ENCODE measurements at places on chromosomes 16 and 17.
A peak's percentile ranks its signal among the peaks of the same experiment; 100 is the strongest.

- no peak for DNase-seq
These were observed 21.6 kb downstream of the C17orf58 start for GRCh38 chr17:67974598-67975066.

GRCh38 chr17:3730881-3731429, 7.3 kb downstream of the HASPIN start:
- DNase-seq = no peak

- DNase-seq = no peak
These were observed 64.7 kb downstream of the ABCC12 start for GRCh38 chr16:48091117-48091516.

DNA sequence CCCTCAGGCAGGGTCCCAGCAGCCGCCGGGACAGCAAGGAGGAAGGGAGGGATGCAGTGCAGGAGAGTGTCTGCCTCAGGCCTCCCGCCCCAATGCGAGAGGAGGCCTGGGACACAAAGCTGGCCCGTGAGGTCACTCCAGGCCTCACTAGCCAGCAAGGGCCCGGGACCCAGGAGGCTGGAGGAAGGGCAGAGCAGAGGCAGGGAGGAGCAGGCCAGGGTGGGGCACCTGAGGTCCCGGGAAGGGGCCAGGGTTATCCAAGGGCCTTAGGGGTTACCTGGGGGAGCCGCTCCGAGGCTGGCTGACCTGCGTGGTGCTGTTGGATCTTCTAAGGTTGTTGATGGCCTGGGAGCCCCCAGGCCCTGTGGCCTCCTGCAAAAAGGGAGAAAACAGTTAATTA, 14.1 kb downstream of the CEP131 start:
- no peak for DNase-seq

DNA sequence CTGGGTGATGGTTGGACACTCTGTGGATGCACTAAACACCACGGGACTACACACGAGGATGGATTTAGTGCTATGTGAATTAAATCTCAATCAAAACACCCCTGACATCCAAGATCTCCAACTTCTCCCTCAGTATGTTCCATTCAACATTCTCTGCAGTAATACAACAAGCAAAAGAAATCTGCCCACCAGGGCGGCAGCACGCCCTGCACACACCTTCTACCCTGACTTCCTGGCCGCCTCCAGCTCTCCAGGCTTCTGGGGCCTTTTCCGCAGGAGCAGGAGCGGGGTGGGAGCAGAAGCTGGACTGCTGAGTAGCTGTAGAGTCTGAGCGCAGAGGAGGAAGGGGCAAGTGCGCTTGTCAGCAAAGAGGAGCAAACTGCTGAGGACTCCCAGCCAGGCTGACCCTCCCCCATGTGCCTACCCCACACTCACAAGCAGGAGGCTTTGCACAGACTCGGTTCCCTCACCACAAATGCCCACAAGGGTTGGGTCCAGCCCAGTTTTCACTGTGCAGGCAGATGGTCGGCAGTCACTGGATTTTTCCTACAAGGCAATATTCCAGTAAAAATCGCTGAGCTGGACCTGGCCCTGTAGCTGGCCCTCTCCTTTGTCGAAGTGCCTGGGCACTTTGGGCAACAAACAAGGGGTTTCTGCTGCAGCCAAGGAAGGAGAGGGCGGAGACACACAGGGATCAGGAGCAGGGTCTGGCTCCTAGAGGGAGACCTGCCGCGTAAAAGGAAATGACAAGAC, 22.8 kb downstream of the ZDHHC7 start:
- no peak for DNase-seq

DNA sequence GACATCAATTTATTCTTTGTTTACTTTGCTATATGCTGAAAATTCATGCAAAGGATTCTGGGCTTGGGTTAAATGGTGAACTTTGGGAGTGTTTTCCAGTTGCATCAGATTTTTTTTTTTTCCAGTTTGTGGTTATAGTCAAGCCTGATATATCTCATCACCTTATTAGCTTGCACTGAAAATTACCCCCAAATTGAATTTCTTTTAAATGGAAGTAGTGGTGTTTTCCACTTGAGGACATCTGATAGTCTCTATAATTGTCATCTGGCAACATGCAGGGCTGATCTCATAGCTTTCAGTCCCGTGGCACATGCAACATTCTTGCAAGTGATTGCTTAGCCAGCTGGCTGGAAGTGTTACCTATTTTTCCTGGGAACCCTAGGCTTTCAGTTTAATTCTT, 4.7 kb upstream of the KRTAP3-1 start:
- peak; percentile 35 for DNase-seq

DNA sequence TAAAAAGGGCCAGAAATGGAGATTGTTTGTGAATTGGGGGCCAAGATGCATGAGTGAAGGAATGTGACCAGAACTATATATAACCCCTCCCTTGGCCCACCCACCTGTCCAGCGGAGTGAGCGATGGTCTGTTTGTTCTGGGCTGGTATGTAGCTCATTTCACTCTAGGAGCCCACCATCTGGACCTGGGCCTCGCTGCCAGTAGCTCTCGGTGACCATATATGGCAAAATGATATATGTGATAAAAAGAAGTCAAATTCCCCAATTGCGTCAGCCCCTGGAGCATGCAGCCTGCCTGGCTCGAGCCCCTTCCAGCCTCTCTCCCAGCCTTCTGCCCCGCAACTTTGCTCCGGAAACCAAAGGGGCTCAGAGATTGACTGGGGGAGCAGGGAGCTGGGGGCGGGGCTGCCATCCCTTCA, 47.3 kb downstream of the CCDC42 start:
- peak; percentile 64 for DNase-seq

DNA sequence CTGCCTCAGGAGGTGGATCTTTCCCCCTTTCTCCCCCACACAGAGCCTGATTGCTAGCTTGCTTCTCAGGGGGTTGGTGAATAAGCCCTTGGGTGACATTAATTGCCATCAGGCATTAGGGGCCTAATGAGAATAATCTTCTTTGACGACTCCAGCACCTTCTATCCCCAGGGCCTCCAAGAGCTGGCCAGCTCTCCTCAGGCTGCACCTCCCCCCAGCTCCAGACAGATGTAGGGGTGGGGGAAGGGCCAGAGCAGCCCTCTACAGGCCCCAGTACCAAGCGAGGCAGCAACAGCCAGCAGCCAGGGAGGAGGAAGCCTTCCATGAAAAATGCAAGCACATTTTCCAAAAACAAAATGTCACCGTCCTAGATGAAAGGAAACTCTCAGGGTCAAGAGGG, 1.4 kb upstream of the TMEM132E start:
- no peak for DNase-seq

- no peak for DNase-seq
These were observed 87.8 kb downstream of the PLXDC1 start for GRCh38 chr17:39063681-39064069.

GRCh38 chr17:36507266-36507665, 20.8 kb downstream of the ZNHIT3 start:
- no peak for DNase-seq

DNA sequence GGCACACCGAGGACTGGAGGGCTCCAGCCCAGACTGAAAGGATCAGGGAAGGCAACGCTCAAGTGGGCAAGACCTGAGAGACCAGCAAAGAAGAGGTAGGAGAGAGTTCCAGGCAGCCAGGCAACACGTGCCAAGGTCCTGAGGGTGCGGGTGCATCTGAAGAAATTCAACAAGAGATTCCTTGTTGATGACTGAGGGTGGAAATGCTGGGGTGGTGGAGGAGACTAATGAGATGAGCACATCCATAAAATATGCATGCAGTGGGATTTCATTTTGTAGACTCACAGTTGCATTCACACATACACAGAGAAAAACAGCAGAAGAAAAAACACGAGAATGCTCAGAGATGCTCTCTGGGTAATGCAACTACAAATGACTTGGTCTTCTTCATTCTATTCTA, 154.8 kb upstream of the FOXF1 start:
- peak; percentile 79 for DNase-seq

- DNase-seq = no peak
These were observed 6.3 kb upstream of the HOXB2 start for GRCh38 chr17:48551214-48551555.

DNA sequence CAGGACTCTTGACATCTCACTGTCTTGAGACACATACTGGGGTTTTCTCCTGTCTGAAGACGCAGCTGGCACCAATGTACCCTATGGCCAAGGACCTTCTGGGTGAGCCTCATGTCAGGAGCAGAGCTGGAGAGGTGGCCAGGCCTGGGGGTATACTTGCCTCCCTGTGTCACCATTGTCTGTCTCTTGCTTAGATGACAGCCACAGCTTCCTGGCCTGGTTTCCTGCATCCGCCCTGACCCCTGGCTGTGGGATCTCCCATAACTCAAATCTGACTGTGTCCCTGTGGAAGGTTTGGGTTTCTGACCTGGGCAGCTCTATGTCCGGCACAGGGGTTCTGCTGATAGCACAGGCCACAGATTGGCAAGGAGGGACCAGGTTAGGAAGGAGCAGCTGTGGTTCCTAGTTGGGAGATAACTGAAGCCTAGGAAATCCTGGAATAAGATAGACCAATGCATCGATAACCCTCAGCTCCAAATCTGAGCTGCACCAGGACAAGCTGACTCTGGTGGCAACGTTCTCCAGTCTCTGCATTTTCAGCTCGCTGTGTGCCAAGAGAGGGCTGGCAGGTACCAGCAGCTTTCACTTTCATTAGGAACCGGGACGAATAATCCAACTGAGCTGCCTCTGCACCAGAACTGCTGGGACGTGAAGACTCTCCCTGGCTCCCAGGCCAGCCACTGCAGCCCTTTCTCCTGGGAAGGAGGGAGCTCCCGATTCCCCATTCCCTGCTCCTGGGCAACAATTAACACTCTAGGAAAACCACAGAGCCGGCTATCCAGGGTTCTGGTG, 5.0 kb downstream of the DEXI start:
- no peak for DNase-seq

DNA sequence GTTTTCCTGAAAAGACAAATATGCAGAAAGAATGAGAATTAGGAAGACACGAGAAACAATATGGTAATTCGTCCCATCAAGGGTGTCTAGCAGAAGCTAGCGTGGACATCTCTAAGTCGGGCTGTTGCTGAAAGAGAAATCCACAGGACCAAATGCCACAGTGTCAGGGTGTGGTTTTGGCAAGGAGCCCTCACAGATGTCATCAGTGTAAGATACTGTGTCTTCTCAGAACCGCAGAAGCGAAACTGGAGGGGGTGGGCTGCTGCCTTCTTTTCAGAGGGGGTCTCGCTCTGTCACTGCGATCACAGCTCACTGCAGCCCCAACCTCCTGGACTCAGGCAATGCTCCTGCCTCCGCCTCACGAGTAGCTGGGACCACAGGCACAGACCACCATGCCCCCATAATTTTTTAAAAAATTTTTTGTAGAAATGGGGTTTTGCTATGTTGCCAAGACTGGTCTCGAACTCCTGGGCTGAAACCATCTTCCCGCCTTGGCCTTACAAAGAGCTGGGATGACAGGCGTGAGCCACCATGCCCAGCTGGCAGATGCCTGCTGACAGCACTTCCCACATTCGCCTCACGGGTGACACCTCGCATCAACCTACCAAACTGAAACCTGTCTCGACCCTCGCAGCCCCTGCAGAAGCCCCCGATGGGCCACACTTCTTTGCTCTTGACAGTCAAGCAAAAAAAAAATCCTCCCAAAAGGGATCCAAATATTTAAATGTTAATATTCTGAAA, 26.2 kb downstream of the TRAP1 start:
- DNase-seq = peak; percentile 64

- peak; percentile 82 for DNase-seq
These were observed 45.2 kb downstream of the MYH13 start for GRCh38 chr17:10327640-10328039.

GRCh38 chr17:2708585-2709182, 2.9 kb downstream of the CLUH start:
- DNase-seq = no peak

DNA sequence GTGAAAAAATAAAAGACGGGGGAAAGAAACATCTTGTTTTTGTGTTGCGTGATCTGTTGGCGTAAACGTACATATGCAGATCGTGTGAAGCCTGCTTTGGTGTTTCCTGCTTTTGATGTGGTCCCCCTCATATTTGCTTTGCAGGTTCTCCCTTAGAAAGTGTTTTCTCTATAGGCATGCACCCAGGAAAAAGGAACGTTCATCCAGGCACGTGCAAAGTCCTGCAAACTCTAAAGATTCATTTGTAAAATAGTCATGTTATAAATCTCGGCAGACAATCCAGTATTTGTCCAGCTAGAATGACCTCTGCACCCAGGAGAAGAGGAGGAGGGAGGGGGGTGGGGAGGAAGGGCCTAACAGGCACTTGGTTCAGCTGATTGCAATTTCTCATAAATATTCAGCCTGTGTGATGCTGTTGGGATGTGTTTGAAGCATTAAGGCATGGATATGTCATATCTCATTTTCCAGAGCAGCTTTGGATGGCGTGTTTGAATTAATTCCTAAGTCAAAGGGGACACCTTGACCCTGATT, 40.3 kb upstream of the DDX52 start:
- DNase-seq = no peak

GRCh38 chr16:10536814-10537389, 43.5 kb downstream of the EMP2 start:
- DNase-seq = no peak

DNA sequence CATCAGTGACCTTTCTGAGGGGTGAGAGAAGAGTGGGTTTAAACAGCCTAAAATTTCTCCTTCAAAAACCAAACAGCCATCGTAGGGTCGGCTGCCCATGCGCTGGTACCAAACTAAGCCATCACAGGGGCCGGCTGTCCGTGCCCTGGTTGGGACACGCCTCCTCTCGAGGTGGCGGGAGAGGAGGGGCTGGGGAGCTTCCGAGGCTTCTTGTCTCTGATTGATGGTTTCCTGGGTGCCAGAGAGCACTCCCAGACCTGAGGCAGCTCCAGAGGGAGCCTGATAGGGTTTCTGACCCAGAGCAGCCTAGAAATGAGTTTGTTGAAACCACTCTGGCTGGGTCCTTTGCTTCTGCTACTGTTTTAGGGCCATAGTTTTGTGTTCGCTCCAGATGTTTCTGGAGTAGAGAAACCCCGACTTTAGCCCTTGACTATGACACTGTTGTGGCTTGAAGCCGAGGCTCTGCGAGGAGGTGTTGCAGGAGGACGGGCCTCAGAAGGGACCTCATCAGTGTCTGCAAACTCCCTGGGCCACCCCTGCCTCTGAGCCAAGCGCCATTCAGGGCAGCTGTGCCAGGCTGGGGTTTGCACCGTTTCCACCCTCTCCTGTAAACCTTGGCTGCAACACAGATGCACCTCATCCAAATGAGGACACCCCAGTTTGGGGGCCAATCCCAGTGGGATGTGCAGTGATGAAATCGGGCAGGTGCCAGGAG, 6.2 kb downstream of the ZNF276 start:
- DNase-seq = no peak

- DNase-seq = no peak
These were observed 164.0 kb downstream of the LAT start for GRCh38 chr16:29148867-29149272.

- no peak for DNase-seq
These were observed 266 bp downstream of the FMNL1 start for GRCh38 chr17:45222014-45222288.

GRCh38 chr17:74542727-74543383, 3.1 kb downstream of the CD300C start:
- DNase-seq = no peak

GRCh38 chr17:29948448-29949215, 7.2 kb downstream of the EFCAB5 start:
- DNase-seq = no peak

GRCh38 chr17:57344261-57344660, 87.9 kb downstream of the MSI2 start:
- no peak for DNase-seq
